Subcutaneous adipose tissue (tissue), 4 donors: ENCODE measurements at places on chromosomes 12 and 14. TPM values are rescaled to one million over a fixed set of nuclear protein-coding genes. Genes with fewer than 3 reads are reported as not detected.

The IFNG-AS1 gene
- total RNA-seq = 0.68 TPM

The PYGL gene
- 150 TPM for total RNA-seq

The MYO1H gene
- not detected for total RNA-seq

The C12orf60 gene
- 1.5 TPM for total RNA-seq

The SYCP3 gene
- total RNA-seq = not detected
